NCI-H526 treated with DMSO at 0.1 percent for 48 hours (cell line): ENCODE measurements at places on chromosomes 13 and 19.
A peak's percentile ranks its signal among the peaks of the same experiment; 100 is the strongest.

DNA sequence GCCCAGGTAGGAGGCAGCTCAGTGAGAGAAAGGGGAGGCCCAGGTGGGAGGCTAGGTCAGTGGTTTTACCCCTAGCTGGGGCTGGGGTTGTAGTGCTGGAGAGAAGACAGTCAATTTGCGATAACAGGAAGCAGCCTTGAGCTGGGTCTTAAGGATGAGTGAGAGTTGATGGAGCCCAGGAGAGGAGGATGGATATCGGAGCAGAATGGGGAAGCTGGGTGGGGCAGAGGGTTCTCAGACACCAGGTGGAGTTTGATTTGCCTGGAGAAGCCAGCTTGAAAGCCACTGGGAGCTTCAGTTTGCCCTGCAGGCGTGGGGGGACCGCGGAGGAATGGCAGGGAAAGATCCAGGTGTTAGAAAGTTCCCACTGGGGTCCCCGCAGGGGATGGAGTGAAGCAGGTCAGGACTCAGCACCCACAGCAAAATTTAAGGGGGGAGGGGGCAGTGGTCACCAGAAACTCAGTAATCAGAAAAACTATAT is 836 bp upstream of the CDC42EP5 start:
- peak; percentile 35 for DNase-seq

DNA sequence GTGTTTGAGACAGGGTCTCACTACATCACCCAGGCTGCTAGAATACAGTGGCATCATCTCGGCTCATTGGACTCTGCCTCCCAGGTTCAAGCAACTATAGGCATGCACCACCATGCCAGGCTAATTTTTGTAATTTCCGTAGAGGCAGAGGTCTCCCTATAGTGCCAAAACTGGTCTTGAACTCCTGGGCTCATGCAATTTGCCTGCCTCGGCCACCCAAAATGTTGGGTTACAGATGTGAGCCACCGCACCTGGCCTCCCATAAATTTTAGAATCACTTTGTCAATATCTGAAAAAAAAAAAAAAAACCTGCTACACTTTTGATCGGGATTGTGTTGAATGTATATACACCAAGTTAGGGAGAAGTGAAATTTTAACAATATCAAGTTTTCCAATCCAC is 11.9 kb upstream of the PLEKHF1 start:
- no peak for DNase-seq

DNA sequence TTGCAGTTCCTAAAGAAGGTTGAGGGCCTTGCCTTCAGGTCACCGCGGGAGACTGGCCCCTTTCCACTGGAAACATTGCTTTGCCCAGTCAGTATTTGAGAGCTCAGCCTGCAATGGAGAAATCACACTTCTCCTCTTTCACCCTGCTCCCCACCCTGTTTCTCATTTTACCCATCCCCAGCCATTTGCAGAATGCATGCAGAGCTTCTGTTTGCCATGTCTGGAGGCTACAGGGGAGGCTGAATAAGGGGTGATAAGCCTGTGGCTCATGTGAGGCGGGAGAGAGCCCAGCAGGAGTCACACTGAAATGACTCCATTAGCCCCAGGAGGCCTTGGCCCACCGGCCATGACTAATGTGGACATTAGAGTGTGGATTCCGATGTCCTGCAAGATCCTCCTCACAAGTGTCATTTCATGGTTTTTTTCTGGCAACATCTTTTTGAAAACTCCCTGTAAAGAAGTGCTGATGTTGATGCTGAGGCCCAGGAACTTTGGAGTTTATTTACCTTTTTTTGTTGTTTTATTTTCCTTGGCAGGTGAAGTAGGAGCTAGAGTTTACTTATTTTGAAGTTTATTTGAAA is 6.3 kb downstream of the SPINT2 start:
- no peak for DNase-seq

DNA sequence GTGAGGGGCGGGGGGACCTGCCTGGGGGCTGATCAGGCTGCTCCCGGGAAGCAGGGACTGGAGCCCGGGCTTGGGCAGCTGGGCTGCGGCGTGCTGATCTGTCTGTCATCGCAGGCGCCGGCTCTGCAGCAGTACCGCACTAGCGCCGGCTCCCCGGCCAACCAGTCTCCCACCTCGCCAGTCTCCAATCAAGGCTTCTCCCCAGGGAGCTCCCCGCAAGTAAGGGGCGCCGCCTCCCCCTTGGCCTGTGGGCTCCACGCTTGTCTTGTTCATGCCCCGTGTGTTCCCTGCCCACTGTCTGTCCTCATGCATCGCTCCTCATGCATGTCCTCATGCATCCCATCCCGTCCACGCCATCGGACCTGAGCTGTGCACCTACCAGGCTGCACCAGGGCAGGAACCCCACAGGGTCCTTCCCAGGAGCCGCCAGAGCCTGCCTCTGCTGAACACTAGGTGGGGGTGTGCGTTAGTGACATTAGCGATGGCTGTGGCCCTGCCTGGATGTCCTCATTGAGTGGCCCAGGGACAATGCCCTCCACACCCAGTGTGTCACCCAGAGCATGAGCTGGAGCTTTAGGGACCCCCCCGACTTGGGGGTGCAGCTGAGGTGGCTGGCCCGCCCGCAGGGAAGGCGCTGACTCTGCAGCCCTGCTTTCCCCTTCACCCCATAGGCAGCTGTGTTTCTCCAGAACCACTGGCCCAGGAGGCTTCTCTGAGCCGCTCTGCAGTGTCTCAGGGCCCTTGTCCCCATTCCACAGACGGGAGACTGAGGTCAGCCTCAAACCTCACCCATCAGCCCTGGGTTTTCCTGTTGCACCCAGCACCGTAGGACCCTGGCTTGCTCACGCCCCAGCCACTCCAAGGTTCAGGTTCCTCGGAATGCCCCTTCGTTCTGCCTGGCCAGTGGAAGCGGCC is 19.5 kb downstream of the COMP start:
- peak; percentile 10 for DNase-seq

DNA sequence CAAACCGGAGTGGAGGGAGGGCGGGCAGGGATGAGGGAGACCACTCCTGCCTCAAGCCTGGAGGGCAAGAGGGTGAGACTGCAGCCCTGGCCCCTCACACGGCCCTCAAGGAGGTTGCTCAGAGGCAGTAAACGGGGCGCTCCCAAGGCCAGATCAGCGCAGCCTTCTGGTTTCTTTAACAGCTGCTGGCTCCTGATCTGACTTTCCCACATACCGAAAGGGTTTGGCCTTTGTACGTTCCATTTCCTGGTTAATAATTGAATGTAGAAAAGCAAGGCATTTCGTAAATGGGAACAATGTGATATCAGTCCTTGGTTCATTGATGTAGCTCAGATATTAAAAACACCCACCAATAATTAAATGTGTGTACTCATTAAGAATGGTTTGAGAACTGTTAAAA is 71.5 kb downstream of the GGACT start:
- no peak for DNase-seq

DNA sequence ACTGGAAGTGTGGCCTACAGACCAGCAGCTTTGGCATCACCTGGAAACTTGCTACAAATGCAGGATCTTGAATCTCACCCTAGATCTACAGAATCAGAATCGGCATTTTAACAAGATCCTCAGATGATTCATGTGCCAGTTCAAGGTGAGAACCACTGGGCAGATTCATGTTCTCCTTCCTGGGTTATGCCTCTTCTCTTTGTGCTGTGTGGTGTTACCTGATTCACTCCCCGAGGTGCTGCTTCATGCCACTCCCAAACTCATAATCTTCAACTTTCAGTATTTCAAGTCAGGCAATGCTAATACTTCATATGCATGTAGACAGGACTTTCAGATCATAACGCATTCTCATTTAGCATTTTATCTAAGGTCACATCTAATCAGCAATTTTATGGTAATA is 427.7 kb downstream of the FOXO1 start:
- no peak for DNase-seq

GRCh38 chr19:16496613-16496983 is 404 bp downstream of the C19orf44 start:
- no peak for DNase-seq

DNA sequence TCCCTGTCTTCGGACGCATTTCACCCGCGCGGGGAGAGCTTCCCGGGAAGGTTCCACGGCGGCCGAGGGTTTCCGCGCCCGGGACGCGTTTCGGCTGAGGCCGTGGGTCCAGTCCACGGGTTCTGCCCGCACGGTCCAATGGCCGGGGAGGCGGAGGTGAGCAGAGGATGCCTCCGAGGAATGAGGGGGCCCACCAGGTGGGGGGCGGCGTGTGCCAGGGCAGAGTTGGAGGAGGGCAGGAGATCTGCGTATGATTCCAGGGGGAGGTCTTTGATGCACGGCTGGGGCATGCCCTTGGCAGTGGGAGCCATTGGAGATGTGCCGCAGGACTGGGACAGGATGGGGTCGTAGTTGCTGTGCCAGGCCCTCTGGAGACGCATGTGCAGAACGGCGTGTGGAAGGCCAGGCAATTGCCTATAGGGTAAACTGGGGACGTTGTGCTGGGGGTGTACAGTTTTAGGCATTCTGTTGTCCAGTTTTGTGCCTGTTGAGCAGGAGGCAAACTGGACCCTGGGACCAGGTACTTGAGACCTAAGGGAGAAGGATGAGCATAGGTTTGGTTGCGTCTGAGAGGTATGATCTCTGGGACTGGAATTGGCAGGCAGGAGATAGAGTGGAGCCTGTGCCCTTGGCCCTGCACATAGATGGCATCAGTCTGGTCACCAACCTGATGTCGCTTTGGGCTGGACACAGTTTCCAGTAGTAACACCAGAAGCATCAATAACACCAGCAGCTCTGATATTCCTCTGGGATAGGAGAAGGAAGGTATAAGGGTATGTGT is 751 bp downstream of the ZNF584 start:
- no peak for DNase-seq

DNA sequence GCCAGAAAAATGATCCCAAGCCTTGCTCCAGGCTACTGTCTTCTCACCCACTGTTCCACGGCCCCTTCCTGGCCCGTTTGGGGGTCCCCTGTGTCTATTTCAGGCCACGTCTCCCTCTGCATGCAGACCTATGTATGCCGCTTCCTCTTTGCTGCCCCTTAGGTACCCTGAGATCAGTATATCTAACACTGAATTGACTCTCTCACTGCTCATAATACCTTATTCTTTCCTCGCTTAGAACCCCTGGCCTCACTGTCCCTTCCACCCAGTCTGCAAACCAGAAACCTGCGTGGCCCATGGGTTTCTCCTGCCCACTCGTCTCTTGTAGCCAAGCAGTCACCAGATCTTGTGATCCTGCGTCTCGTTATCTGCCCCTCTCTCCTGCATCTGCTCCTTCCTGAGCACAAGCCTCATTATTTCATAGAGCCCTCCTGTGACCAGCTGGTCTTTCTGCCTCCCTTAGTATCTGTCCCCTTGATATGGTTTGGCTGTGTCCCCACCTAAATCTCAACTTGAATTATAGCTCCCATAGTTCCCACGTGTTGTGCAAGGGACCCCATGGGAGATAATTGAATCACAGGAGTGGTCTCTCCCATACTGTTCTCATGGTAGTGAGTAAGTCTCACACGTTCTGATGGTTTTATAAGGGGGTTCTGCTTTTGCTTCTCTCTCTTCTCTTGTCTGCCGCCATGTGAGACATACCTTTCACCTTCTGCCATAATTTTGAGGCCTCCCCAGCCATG is 109.0 kb upstream of the RNF113B start:
- peak; percentile 38 for DNase-seq

GRCh38 chr19:23439623-23440022 is 44.4 kb upstream of the ZNF91 start:
- DNase-seq = no peak

DNA sequence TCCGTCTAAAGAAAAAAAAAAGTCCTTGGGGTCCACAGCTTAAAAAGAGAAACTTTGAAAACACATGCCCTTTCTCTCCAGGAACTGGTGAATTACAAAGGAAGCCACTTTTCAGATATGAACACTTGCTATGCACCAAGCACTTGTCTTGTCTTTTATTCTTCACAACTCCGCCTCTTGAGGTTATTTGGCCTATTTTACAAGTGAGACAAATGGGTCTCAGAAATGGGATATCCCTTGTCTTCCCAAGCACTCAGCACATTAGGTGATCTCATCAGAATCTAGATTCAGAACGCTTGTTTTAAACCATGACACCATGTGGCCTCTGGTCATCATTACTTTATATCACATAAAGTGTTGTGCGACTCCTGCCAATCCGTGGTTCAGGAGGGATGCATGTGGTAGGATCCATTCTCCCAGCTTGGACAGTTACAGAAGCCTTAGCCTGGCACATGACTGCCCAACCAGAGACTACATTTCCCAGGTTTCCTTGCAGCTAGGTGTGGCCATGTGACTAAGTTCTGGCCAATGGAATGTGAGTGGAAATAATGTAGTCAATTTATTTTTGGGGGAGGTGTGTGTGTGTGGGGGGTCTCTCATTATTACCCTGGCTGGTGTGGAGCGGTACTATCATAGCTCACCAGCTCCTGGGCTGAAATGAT is 13.9 kb downstream of the TSKS start:
- DNase-seq = no peak

DNA sequence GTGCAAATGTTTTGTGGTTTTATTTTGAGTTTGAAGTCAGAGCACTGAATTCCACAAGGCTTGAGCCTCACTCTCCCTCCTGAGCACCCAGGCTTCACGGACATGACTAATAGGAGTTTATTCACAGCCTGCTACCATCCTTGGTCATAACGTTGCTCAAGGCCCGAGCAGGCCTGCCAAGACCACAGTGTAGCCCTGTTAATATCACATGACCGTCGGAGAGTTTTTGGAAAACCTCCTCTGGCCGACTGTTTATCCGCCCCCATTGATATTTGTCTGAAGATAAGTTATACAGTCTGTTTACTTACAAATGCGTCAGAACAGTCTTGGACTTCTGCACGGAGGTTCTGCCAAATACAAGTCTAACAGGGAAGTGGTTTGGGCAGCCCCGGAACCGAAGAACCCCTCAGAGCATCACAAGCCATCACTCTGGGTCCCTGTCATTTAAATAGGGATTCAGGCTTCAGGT is 89.9 kb downstream of the COL4A2 start:
- DNase-seq = no peak

DNA sequence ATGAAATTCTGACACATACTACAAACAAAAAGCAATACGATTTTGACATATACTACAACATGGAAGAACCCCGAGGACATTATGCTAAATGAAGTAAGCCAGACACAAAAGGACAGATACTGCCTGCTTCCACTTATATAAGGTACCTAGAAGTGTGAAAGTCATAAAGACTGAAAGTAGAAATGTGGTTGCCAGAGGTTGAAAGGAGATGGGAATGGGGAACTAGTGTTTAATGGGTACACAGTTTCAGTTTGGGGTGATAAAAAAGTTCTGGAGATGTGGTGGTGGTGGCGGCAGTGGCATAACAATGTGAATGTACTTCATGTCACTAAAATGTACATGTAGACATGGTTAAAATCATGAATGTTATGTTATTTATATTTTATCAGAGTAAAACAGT is 12.1 kb upstream of the NDFIP2 start:
- DNase-seq = no peak

DNA sequence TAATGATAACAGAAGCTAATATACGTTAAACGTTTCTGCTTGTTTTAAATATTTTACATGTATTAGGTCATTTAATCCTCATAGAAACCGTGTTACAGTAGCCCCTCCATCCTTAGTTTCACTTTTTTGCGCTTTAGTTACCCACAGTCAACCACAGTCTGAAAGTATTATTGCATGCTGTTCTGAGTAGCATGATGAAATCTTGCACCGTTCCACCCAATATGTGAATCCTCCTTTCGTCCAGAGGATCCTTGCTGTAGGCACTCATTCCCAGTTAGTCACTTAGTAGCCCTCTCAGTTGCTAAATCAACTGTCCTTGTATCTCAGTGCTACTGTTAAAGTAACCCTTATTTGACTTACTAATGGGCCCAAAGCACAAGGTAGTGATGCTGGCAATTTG is 257.8 kb downstream of the ENOX1 start:
- DNase-seq = no peak

- no peak for DNase-seq
These were observed 964 bp downstream of the KHSRP start for GRCh38 chr19:6423499-6424194.
